ENCODE measurements at places on chromosomes 5 and 9. TPM values are rescaled to one million over a fixed set of nuclear protein-coding genes. Genes with fewer than 3 reads are reported as not detected.
A peak's percentile ranks its signal among the peaks of the same experiment; 100 is the strongest.

Gene FREM1
- 4.6 TPM for total RNA-seq

Gene ABCA2
- 56.0 TPM for total RNA-seq

Gene CMYA5
- 27.3 TPM for total RNA-seq

Gene GPX3
- total RNA-seq = 216 TPM

Gene S100Z
- total RNA-seq = 0.71 TPM

Gene ANKRD18B
- 49.4 TPM for total RNA-seq

Gene LCN1
- total RNA-seq = not detected

Gene RUFY1
- 47.0 TPM for total RNA-seq

Gene WNK2
- total RNA-seq = 50.5 TPM

Gene GPR21
- total RNA-seq = 6.7 TPM

Gene PCDHGC5
- total RNA-seq = 4.9 TPM

Gene SYNPO
- 53.2 TPM for total RNA-seq

GRCh38 chr9:68470634-68471033, 70.0 kb downstream of the TMEM252 start:
- no peaks in the 10 kb centered on the region for H3K36me3 ChIP-seq
- no peaks in the 10 kb centered on the region for H3K4me1 ChIP-seq
- no peak for DNase-seq
- no peak overlapping the region for H3K27ac ChIP-seq
- no peak overlapping the region for H3K4me3 ChIP-seq

GRCh38 chr9:96309850-96310249, 7.9 kb upstream of the HSD17B3 start:
- no peaks in the 10 kb centered on the region for H3K4me1 ChIP-seq
- no peaks in the 10 kb centered on the region for H3K36me3 ChIP-seq
- no peak overlapping the region for H3K4me3 ChIP-seq
- DNase-seq = no peak
- H3K27ac ChIP-seq = no peak overlapping the region
- H3K27me3 ChIP-seq = no peaks in the 10 kb centered on the region

DNA sequence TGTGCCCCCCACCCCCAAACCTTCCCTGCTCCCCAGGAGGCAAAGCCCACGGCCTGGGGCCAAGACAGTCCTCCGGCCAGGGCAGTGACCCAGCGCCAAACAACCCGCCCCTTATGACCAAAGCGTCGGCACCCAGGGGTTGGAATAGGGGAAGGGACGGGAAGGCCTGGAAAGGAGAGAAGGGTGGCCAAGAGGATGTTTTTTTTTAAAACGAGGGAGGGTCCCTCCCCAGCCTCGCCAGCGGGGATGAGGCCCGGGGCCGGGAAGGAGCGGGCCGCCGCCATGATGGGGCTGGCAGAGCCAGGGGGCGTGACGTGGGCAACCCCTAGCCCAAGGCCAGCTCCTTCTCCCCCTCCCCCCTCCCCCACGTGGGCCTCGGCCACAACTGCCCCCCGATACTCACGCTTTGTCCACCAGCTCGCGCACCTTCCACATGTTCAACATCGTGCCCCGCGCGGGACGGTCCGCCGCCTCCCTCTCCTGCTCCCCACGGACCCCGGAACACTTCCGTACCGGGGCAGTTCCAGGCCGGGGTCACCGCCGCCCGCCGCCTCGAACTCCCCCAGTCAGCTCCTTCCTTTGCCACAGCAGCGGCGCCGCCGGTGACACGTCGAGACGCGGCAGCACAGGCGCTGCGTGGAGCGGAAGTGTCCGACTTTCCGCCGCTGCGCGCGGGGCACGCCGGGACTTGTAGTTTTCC, at the start of gene CLINT1:
TSS of gene CLINT1 (minus strand) at position 619 of the 700 bp plus-strand sequence. CDS start at position 444, 175 bp downstream.
- DNase-seq = peak; percentile 95
- peak within 1 kb of the TSS; percentile 86 for H3K27ac ChIP-seq
- H3K4me3 ChIP-seq = peak within 1 kb of the TSS; percentile 94
- no peaks in the 10 kb centered on the region for H3K36me3 ChIP-seq
- no peaks in the 10 kb centered on the region for H3K27me3 ChIP-seq

GRCh38 chr9:96219026-96219899, 82.7 kb downstream of the HSD17B3 start:
- no peaks in the 10 kb centered on the region for H3K36me3 ChIP-seq
- H3K27ac ChIP-seq = peak overlapping the region; percentile 84
- peak; percentile 84 for DNase-seq
- peaks cover 28% of the 10 kb centered on the region for H3K4me1 ChIP-seq
- peak overlapping the region; percentile 66 for H3K4me3 ChIP-seq

GRCh38 chr9:10512144-10512543, 100.7 kb downstream of the PTPRD start:
- no peaks in the 10 kb centered on the region for H3K4me1 ChIP-seq
- H3K4me3 ChIP-seq = no peak overlapping the region
- H3K36me3 ChIP-seq = no peaks in the 10 kb centered on the region
- no peak overlapping the region for H3K27ac ChIP-seq
- DNase-seq = no peak

DNA sequence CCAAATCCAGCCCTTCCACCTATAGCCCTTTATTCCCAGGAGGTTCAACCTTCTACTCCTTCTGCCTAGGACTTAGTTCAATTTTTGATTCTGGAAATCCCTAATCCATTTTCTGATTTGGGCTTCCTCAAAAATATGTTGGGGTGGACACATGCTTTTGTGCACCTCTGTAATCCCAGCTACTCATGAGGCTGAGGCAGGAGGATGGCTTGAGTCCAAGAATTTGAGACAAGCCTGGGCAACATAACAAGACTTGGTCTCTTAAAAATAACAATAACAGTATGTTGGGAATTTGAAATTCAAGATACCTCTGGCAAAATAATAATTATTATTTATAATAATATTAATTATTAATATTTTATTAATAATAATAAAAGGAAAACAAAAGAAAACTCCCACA, 188.7 kb upstream of the TLE4 start:
- no peaks in the 10 kb centered on the region for H3K27me3 ChIP-seq
- H3K27ac ChIP-seq = no peak overlapping the region
- no peak overlapping the region for H3K4me3 ChIP-seq
- H3K36me3 ChIP-seq = no peaks in the 10 kb centered on the region

DNA sequence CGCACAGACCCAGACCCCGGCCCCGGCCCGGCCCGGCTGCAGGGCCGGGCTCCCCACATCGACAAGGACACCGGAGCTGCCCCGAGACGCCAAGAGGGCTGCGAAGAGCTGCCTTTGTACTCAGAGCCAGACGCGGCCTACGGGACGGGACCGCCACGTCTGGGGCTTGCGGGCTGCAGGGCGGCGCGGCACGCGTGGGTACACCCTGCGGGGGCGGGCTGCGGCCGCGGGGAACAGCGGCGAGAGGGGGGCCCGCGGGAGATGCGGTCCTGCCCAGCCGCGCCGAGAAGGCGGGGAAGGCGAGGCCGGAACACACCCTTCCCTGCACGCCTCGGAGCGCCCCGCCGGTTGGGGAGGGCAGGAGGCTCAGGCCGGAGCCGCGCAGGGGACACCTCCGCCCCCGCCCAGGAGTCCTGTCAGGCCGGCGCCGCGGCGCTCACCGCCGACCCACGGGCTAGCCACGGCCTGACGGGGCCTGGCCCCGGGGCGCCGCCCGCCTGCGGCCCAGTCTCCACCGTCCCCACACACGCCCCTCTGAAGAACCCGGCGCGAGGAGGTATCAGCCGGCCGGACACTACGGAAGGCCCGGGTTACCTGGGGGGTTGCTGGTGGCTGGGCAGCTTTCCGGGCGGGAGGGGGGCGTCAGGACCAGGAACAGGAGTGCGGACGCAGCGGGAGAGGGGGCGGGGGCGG, 478 bp downstream of the RAB14 start:
- no peaks in the 10 kb centered on the region for H3K36me3 ChIP-seq
- peak overlapping the region; percentile 95 for H3K4me3 ChIP-seq
- no peaks in the 10 kb centered on the region for H3K27me3 ChIP-seq
- DNase-seq = peak; percentile 32
- H3K27ac ChIP-seq = peak overlapping the region; percentile 96

DNA sequence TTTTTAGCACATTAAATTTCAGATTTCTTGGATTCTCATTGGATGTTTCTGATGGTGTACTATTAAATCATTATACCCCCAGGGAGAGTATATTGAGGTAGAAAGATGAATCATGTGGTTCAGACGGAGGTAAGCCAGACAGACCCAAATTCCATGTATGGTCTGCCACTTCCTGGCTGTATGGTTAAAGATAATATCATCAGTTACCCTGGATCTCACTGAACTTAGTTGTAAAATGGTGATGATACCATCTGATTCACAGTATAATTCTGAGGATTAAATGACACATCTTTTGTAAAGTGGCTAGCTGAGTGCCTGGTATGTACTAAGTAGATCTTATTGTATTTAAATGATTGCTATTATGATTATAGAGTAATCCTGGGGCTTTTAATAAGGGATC, 9.3 kb downstream of the SLC27A6 start:
- H3K4me1 ChIP-seq = no peaks in the 10 kb centered on the region
- no peaks in the 10 kb centered on the region for H3K27me3 ChIP-seq
- H3K4me3 ChIP-seq = no peak overlapping the region
- no peak overlapping the region for H3K27ac ChIP-seq
- DNase-seq = no peak
- H3K36me3 ChIP-seq = no peaks in the 10 kb centered on the region

DNA sequence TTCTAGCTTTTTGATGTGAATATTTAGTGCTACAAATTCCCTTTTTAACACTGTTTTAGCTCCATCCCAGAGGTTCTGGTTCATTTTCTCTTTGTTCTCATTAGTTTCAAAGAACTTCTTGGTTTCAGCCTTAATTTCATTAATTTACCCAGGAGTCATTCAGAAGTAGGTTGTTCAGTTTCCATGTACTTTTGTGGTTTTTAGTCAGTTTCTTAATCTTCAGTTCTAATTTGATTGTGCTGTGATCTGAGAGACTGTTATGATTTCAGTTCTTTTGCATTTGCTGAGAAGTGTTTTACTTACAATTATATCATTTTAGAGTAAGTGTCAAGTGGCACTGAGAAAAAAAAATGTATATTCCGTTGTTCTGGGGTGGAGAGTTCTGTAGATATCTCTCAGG, 240.1 kb upstream of the RASA1 start:
- no peak overlapping the region for H3K27ac ChIP-seq
- no peak for DNase-seq
- H3K4me3 ChIP-seq = no peak overlapping the region
- no peaks in the 10 kb centered on the region for H3K4me1 ChIP-seq
- no peaks in the 10 kb centered on the region for H3K27me3 ChIP-seq
- no peaks in the 10 kb centered on the region for H3K36me3 ChIP-seq

GRCh38 chr5:123142206-123142915, 53.3 kb downstream of the PRDM6 start:
- H3K27ac ChIP-seq = no peak overlapping the region
- no peaks in the 10 kb centered on the region for H3K4me1 ChIP-seq
- H3K36me3 ChIP-seq = no peaks in the 10 kb centered on the region
- H3K4me3 ChIP-seq = no peak overlapping the region

DNA sequence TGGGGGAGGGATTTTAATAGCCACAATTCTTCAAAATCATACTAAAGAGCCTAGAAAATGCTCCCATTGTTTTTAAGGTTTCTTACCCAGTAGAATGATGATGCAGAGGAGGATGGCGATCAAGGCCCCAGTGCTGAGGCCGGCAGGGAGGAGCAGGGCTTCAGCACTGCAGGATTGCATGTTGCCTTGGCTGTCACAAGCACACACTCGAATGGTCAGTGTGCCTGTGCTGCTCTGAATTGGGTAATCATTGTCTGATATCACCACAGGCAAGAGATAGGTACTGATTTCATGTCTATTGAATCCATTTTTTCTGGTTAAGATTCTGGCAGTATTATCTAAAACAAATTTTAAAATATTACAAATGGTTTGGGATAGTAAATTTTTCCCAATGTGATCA, 153.3 kb downstream of the CDH10 start:
- no peaks in the 10 kb centered on the region for H3K36me3 ChIP-seq
- no peak for DNase-seq
- no peaks in the 10 kb centered on the region for H3K4me1 ChIP-seq
- no peak overlapping the region for H3K4me3 ChIP-seq

- H3K4me3 ChIP-seq = no peak overlapping the region
- peaks cover 13% of the 10 kb centered on the region for H3K4me1 ChIP-seq
- no peaks in the 10 kb centered on the region for H3K27me3 ChIP-seq
- no peak for DNase-seq
These were observed 55.0 kb upstream of the SLC46A2 start for GRCh38 chr9:112945620-112946208.

GRCh38 chr5:67181648-67182221, 14.9 kb downstream of the CD180 start:
- DNase-seq = no peak
- H3K27ac ChIP-seq = peak overlapping the region; percentile 55
- H3K4me1 ChIP-seq = peaks cover 8% of the 10 kb centered on the region
- no peak overlapping the region for H3K4me3 ChIP-seq
- H3K27me3 ChIP-seq = no peaks in the 10 kb centered on the region

GRCh38 chr9:121200356-121200755, 1.3 kb downstream of the RAB14 start:
- H3K4me3 ChIP-seq = peak overlapping the region; percentile 97

GRCh38 chr9:69331444-69331843, 6.4 kb downstream of the ENTREP1 start:
- no peaks in the 10 kb centered on the region for H3K27me3 ChIP-seq
- H3K4me3 ChIP-seq = no peak overlapping the region
- no peaks in the 10 kb centered on the region for H3K4me1 ChIP-seq
- no peak overlapping the region for H3K27ac ChIP-seq
- no peak for DNase-seq
- no peaks in the 10 kb centered on the region for H3K36me3 ChIP-seq

GRCh38 chr5:87195104-87195591, 72.5 kb upstream of the RASA1 start:
- DNase-seq = no peak
- H3K27me3 ChIP-seq = no peaks in the 10 kb centered on the region
- H3K36me3 ChIP-seq = no peaks in the 10 kb centered on the region
- no peak overlapping the region for H3K27ac ChIP-seq
- H3K4me3 ChIP-seq = no peak overlapping the region
- no peaks in the 10 kb centered on the region for H3K4me1 ChIP-seq

DNA sequence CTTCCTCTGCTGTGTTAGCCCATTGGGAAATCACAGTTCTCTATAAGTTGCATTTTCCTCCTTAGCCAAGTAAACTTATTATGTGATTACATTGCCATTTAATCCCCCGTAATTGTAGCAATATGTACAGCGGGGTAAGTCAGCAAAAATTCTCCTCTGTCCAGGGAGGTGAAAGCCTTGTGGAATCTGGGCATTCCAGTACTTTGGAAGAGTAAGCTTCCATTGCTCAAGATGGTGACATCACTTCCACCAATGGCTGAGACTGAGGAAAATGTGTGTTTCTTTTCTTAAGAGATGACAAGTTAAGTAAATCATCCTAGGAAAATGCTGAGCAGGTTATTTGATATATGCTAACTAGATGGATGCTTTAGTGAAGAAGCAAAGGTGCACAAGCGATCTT, 436.7 kb downstream of the CETN3 start:
- DNase-seq = no peak
- H3K4me1 ChIP-seq = peaks cover 5% of the 10 kb centered on the region
- H3K36me3 ChIP-seq = no peaks in the 10 kb centered on the region
- H3K27me3 ChIP-seq = no peaks in the 10 kb centered on the region

All from testis (tissue), 5 donors.